Epithelial cell of proximal tubule (primary cell): ENCODE measurements at places on chromosomes 2 and 18.

- no peak for DNase-seq
Observed at GRCh38 chr2:219497495-219498279, 1.0 kb upstream of the GMPPA start.

DNA sequence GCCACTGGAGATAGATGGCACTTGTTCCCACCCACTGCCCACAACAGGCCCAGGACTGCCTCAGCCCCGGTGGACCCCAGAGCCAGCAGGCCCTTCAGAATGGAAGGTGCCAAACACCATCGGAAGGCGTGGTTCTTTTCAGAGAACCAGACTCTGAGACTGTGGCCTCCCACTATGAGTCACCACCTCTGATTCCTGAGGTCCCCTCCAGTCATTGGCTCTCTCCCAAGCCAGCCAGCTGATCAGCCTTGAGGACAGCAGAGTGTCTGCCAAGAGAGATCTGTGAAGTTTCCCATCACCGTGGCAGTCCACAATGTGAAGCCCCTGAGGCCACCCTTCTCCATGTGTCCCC lies 10.4 kb upstream of the MAP3K2 start:
- peak; percentile 47 for DNase-seq

- DNase-seq: no peak
Observed at GRCh38 chr2:208086029-208086428, 38.3 kb downstream of the CRYGD start.

- no peak for DNase-seq
Observed at GRCh38 chr2:239693761-239694415, 293.1 kb upstream of the HDAC4 start.

- DNase-seq: no peak
Observed at GRCh38 chr2:88307817-88308216, 137.7 kb downstream of the THNSL2 start.

DNA sequence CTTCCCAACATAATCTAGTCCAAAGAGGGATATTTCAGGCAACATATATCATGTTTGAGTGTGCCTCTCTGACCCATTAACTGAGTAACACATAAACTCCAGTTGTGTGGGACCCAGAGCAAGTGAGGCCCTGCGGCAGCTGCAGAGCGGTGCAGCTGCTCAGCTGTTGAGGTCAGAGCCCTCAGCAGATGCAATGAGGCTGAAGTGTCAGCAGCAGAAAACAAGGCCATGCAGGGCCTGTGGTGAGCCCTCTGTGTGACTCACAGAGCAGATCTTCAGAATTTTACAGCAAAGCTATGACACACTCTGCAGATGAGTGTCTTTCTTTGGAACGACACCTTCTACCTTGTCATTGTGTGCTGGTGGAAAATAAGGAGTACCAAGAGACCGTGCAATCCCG lies 168.5 kb downstream of the CBLN2 start:
- DNase-seq: peak; percentile 7

DNA sequence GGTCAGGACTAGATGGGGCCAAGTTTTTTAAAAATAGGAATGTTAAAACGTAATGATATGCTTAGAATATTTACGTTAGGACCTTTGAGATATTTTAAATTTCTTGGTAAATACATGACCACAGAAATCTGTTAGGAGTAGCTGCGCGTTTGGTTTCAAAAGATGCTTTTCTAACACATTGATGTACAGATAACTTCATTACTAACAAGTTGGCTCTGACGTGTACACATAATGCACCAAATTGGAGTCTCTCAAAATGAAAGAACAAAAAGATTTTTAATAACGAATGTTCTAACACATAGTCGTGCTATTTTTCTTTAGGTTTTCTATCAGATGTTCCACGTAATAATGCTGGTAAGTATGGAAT lies 608 bp downstream of the PHOSPHO2 start:
- DNase-seq: no peak

GRCh38 chr2:82796132-82796531 lies 1662.9 kb downstream of the SUCLG1 start:
- DNase-seq: no peak

DNA sequence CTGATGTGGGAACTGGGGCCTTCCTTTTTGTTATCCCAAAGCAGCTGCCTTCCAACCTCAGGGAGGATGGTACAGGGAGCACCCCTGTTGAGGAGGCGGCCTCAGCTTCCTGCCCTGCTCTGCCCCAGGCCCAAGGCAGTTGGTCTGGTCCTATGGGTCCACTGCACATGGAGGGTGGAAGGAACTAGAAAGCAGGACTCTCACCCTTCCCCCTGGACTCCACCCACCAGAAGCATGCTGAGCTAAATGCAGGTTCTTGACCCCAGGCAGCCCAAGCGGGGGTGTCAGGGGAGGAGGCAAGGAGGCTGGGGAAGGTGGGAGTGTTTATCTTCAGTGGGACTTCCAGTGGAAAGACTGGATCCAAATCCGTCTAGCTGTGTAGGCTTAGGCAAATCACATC lies 158.5 kb downstream of the SMAD2 start:
- DNase-seq: no peak

DNA sequence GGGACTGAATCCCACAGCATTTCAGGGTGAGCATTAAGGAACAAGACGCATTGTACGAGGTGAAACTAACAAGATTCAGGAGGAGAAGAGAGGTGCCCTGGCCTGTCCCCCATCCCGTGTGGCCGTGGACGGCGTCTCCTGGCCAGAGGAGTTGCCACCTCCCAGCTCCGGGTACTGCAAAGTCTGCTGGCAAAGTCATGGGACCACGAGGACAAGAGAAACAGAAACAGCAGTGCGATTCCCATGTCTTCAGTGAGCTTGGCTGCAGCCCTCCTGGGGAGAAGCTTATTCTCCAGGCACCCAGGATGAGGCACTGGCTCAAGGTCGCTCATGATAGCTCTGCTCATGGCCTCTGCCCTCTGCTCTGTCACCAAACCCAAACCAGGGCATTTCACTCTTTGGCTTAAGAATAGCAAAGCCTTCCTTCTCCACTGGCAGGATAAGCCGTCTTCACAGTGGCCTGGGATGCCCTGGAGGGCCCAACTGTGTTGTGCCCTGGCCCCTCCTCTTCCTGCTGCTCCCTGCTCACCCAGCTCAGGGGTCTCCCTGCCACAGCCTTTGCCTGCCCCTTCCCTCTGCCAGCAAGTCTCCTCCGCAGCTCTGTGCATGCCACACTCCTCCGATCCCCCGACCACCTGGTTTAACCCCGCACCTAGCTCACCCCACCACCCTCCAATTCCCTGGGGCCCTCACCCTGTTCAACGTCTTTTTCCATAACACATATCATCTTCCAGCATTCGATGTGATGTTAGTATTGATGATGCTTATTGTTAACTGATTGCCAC lies 144.8 kb downstream of the PXDN start:
- no peak for DNase-seq

DNA sequence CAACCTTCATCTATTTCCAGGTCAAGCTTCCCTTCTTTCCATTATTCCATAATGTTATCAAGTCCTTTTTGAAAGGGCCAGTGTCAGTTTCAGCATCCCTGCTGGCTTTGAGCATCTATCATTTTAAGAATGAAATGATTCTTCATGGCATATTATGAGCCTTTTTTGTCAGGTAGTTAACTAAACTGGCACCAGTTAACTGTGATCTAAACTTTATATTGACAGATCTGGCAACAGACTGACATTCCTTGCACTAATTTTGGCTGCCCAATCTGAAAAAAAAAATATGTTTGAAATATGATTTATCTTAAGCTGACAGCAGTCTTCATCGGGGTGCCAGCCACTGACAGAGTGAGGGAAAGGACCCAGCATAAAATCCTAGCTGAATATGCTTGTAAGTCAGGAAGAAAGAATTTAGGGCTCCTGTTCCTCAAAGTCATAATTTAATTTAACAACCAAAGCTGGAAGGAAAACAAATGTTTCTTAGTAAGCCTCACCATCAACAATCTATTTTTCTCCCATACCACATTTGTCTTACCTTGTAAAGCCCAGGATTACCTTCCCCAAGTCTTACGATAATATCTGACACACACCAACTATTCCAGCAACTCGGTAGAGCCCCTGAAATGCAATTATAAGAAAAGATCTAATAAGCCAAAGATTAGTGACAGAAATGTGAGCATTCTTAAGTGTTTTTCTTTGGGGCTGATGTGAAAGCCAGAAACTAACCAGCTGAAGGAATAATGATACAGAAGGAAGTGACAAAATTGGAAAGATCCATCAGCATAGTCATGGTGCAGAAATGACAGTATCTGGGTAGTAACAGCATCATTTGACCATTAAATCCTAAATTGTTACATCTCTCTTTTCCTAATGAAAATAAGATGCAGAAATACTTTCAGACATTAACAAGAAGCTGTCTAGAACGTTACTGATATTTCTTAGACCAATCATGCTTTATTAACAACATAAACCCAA lies 228.1 kb downstream of the RBM43 start:
- no peak for DNase-seq

- no peak for DNase-seq
Observed at GRCh38 chr18:74526488-74526887, 7.8 kb upstream of the CNDP1 start.

DNA sequence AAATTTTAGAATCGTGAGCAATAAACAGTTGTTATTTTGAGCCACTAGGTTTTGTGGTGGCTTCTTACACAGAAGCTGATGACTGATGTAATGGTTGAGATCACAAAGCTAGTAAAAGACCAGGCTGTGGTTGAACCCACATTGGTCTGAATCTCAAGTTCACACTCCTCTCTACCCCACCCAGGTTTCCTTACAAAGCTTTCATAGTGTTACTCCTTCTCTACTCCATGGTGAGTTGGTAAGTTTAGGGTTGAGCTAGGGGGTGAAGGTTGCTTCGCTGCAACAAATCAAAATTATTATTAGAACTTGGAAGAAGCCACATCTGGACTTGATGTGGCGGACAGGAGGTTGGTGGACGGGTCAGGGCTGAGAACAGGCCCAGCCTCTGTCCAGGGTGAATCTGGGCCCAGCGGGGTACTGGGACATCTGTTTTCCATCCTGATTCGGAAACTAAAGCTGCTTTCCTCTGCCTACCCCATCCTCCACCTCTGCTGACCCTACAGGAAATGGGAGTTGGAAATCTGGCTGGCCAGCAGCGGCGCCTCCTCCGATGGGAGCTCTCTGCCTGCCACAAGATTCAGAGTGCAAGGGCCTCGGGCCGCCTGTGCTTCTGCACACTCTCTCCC lies 86.3 kb downstream of the ZFP36L2 start:
- DNase-seq: no peak

DNA sequence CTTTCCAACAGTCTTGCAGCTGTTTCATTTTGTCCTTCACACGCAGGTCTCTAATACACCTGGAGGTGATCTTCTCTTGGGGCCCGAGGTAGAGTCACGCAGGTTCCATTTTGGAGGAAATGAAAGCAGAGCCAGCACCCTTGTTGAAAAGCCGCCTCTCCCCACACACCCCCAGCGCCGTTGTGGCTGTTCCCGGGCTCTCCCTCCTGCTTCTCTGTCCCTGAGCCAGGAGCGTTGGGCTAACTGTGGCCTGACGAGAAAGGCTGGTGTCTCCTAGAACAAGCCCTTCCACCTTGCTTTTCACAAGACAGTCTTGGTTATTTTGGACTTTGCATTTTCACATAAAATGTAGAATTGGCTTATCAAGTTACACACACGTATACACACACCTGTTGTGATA lies 16.3 kb downstream of the SNED1 start:
- no peak for DNase-seq

GRCh38 chr2:144443837-144444817 lies 75.8 kb downstream of the ZEB2 start:
- no peak for DNase-seq

DNA sequence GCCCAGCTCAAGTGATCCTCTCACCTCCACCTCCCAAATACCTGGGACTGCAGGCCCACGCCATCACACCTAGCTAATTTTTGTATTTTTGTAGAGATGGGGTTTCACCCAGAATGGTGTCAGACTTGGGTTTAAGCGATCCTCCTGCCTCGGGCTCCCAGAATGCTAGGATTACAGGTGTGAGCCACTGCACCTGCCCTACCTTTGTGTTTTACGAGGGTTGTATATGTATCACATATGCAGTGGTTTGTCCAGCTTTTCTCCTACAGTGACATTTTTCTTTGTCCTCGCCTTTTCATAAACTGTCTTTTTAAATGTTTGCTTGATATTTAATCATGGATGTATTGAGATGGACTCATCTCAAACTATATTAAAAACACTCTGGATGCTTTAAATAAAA lies 38.5 kb downstream of the AGAP1 start:
- DNase-seq: no peak

DNA sequence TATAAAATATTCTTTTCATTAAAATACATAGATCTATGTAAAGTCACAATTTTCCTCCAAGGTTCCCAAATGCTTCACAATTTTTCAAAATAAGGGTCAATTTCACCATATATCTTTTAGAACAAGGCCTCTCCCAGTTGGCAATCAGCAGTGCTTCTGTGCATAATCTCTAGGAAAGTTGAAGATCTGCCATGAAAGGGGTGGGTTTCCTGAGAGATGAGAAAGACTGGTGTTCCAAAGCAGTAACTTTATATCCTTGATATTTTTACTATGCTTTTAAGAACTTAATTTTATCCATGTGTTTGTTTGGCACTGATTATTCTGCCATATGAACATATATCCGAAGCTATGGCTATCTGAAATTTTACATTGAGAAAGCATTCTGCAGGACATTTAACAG lies 199.4 kb upstream of the CYP26B1 start:
- DNase-seq: no peak

- DNase-seq: no peak
Observed at GRCh38 chr2:158197940-158198339, 96.3 kb downstream of the UPP2 start.

DNA sequence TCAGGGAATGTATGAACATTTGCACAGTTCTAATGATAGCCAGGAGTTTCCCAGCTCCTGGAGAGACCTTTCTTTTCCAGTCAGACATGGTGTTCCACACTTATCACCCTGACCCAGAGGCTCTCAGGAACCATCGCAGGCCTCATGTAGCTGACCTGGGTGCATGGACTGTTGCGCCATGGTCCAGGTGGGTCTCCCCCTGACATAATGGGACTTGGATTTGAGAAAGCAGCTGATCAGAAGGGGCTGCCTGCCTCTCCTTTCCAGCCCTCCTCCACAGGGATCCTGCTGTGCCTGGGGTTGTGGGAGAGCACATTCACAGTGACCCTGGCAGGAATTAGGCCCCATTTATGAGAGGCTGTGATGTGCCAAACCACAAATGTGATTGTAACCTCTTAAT lies 133.4 kb upstream of the ALPP start:
- no peak for DNase-seq

GRCh38 chr18:24726727-24727492 lies 266.5 kb downstream of the HRH4 start:
- DNase-seq: peak; percentile 16

DNA sequence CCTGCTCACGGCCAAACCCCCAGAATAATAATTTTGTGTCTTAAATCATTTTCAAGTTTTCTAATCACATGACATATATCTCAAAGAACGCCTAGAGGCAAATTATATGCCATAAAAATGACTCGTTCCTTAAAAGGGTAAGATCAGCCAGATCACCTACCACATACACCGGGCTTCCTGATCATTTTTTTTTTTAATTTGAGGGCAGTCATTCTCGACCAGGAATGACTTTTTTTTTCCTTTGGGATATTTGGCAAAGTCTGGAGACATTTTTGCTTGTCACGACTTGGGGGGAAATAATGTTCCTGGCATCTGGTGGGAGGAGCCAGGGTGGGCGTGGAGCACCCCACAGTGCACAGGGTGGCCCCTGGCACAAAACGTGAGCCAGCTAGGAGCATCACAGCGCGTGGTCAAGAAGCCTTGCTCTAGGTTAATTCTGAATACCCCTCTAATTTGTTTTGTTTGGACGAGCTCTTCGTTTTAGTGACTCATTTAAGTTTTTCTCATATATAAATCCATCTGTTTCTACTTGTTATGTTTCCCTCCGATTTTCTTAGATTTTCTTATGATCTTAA lies 94.9 kb downstream of the TWIST2 start:
- DNase-seq: no peak
